ENCODE measurements at places on chromosomes 1 and 21.

GRCh38 chr21:34023691-34024373 is 49.5 kb upstream of the MRPS6 start:
- DNase-seq: no peak

GRCh38 chr21:42321231-42321630 is 6.0 kb upstream of the TFF3 start:
- DNase-seq: no peak

DNA sequence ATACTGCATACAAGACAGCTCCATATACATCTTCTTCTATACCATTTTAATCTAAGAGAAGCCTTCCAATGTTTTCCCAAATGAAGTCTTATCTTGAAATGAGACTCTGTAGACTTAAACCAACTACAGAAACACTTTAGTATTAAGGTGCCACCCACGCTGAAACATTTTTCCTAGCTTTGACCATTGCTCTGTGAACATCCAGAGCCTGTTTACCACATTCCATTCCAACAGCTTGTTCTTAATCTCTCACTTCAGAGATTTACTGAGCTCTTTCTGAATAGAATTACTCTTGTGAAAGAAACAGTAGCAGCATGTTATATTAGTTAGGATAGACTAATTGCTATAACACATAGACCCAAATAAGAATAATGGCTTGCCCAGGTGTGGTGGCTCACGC is 19.6 kb upstream of the POGZ start:
- DNase-seq: no peak

DNA sequence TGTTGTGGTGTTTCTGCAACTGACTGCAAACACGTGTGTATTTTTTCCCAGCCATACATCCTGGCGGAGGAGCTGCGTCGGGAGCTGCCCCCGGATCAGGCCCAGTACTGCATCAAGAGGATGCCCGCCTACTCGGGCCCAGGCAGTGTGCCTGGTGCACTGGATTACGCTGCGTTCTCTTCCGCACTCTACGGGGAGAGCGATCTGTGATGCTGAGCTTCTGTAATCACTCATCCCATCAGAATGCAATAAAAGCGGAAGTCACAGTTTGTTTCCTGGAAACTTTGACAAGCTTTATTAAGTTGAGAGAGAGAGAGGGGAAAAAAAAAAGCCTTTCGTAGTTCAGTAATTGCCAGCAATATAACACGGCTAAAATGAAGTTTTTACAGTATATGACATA is 32.7 kb upstream of the MTR start:
- DNase-seq: peak; percentile 12

GRCh38 chr1:51264451-51264850 is 28.4 kb downstream of the RNF11 start:
- DNase-seq: peak; percentile 97

DNA sequence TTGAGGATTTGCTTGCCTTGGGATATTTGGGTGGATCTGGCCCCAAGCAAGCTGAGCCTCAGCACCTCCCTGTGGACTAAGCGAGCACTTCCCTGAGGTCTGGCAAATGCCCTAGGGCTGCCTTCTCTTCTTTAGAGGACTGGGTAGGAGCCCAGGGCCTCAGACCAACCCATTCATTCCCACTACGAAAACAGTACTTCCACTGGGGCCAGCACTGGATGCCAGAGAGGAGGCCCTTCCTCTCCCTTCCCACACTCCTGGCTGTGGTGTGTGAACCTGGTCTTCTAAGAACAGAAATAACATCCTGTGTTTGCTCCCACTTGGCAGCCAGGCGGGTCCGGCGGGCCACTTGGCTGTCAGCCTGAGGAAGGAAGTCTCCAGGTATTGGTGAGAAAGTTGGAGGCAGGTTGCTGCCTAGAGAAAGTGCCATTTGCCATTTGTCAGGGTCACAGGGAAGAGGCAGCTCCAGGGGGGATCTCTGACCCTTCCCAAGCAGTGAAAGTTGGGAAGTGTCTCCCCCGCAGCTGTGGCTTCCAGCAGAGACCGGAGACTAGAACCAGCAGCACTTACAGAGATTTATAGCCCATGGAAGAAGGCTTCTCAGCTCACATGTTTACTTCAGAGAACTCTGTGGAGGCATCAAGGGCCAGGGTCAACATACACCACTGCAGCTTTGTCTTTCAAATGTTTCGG is 323.5 kb downstream of the SIPA1L2 start:
- no peak for DNase-seq

GRCh38 chr1:52919723-52920483 is 1.6 kb downstream of the ECHDC2 start:
- no peak for DNase-seq

DNA sequence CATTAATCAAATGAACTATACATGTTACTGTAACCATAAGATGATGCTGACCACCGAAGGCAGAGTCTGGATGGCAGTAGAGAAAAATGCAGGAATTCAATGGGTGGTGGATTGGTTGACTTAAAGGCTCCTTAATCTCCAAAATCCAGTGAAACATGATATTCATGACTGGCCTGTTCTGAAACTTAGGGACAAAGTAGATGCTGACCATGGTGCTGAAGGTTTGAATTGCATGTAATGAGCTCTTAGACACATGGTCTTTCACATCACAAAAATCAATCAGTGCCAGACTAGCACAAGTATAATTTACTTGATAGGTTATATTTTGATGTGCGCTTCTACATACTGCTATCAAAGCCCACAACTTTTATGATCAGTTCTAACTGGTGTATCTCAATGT is 30.9 kb upstream of the NTMT2 start:
- peak; percentile 53 for DNase-seq

DNA sequence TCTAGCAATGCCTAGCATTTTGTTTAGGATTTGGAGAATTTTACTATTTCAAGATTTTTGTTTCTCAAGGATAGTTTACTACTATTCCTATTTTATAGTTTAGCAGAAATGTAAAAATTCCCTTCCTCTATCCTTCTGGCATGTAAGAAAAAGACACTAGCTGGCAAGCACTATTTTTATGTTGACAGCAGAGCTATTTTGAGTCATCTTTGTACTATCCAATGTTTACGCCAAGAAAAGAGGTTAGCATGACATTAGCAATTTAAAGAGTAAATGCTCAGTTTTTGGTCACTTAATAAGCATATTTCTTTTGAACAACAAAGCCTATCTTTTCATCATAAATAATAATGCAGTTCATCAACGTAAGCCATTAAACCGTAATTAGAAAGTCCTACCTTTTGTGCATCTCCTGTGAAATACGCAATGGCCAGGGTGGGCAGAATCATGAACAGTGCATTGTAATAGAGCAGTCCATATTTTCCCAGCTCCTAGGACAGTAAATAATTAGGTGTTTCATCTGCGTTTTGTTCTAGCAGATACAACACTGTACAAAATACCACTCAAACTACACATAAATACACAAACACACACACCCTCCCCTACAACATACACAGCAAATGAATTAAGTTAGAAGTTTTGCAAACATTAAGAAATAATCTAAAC is 12.0 kb downstream of the SLC35D1 start:
- DNase-seq: no peak

DNA sequence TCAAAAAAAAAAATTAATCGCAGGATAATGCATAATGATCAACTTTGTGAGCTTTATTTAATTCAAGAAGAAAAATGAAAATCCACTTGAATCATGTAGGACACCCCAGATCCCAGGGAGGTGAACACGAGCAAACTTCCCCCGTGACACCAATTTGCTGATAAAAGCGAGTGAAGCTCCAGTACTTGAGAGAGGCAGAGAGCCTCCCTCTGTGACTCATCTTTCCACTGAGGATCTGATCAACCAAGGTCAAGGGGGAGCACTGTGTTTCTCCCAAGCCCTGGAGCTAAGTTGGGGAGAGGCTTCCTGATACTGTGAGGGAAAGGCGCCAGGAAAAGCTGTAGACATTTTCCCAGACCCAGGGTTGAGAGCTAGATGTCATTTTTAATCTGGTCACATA is 160.9 kb downstream of the SLC44A5 start:
- no peak for DNase-seq

DNA sequence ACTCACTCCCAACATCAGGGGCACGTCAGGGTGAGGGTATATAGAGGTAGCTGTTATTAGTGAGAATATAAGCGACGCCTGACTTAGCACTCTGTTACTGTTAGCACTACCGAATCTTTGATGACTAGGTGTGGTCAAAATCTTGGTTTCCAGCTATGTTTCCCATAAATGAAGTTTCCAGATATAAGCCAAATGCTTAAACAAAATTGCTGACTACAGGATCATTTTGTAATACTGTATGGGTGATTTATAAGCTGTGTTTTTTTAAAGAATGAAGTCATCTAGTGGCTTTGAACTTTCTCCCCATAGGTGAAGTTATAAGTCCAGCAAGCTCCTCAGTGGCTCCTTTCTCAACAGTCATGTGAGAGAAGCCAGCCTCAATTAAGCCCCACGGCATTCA is 23.7 kb downstream of the KCNJ15 start:
- DNase-seq: no peak

- no peak for DNase-seq
These were observed 1128.1 kb downstream of the BRINP3 start for GRCh38 chr1:189349607-189350006.

- no peak for DNase-seq
These were observed 31.8 kb downstream of the DIPK1A start for GRCh38 chr1:92929461-92929860.

DNA sequence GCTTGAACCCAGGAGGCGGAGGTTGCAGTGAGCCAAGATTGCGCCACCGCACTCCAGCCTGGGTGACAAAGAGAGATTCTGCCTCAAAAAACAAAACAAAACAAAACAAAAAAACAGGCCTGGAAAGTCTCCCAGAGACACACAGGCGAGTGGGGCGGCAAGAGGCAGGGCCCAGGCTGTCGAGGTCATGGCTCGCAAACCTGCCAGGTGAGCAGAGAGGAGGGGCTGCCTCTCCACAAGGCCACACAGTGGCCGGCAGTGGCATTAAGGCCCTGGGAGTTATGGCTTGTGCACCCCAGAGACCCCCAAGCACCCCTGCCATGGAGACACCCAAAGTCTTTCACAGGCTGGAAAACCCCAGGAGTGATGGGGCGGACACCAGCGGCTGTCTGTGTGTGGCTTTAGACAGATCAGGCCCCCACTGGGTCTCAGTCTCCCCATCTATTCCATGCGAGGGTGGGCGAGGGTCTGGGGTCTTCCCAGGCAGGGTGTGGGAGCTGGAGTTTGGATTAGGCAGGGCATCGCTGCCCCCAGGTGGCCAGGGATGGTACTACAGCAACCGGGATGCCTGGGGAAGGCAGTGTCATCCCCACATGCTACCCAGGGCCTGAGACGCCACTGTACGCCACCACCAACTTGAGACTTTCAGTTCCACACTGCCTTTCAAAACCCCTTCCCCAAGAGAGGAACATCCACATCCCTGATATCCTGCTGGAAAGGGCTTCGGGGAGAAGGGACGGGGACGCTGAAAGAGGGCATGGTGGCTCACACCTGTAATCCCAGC is 7.3 kb upstream of the CTRC start:
- peak; percentile 41 for DNase-seq

DNA sequence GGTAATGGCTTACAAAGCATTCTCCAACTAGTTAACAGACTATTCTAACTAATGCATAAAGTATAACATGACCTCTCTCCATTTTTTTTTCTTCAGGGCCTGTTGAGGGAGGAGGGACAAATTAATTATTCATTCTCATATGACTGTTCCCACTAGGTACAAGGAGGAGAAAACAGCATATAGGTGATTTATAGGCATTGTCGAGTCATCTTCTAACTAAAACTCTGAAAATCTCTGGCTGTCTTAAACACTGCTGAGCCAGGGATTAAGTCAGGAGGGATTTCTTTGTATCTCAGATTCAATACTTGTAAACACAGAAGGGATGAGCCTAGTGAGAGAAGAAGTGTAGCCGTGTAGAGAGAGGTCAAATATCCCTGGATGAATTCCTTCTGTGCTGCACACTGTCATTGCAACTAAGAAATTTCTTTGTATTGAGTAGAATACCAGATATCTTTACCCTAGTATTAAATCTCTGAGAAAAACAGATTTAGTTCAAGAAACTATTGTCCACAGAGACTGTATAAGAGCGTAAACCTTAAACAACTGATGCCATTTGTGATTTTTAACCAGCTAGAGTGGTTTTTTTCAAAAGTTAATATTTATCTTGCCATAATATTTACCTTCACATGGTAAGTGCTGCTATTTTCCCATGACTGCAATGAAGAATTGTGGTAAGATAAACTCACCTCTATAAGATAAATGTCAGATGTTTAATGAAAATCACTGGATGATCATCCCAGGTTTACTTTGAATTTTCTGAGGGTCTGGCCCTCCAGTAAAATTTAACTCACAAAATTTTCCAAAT is 465.3 kb downstream of the RWDD3 start:
- DNase-seq: no peak

DNA sequence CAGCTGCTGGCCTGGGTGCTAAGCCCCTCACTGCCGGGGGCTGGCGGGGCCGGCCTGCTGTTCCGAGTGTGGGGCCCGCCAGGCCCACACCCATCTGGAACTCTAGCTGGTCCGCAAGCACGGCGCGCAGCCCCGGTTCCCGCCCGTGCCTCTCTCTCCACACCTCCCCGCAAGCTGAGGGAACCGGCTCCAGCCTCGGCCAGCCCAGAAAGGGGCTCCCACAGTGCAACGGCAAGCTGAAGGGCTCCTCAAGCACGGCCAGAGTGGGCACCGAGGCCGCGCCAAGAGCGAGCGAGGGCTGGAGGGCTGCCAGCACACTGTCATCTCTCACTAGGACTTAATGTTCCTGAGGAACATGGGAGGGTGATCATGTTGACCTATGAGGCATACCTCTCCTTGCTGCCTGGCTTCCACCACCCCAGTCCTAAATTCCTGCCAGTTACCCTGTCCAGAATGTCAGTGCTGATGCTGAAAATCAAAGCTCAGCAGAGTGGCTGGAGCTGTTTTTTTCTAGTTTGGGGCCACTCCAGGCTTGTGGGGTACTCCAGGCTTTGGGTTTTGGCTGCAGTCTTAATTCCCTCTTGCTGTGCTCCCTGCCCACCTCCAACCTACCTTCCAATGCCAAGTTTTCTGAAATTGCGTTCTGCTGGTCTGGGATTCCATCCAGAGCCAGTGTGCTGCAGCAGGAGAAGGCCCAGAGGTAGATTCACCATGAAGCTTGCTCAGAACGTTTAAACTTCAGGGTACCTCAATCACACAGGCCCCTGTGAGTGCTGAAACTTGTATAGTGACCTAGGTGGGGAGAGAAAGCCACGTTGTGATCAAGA is 44.2 kb upstream of the LPGAT1 start:
- DNase-seq: no peak

- DNase-seq: no peak
These were observed 22.8 kb upstream of the CSF1 start for GRCh38 chr1:109887884-109888283.

DNA sequence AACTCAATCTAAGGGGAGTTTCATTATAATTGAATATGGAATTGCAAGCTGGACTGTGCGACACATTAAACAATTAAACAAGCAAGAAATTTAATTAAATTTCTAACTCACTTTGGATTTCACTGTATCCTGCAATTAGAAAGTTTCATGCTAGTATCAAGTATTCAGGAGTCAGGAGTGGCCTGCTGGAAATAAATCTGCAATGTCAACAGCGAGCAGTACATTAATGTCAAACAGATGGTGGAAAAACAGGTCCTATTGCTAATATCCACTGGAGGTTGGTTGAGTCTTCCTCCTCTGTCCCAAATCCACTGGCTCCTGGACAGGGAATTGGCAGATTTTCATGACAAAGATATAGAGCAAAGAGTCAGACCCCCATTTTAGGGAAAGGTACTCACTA is 237.1 kb downstream of the VAV3 start:
- DNase-seq: no peak

All from fibroblast of skin of back (primary cell).